ENCODE measurements at places on chromosomes 3 and 15.

GRCh38 chr15:69075440-69075839, 60.9 kb downstream of the NOX5 start:
- no peak for DNase-seq

DNA sequence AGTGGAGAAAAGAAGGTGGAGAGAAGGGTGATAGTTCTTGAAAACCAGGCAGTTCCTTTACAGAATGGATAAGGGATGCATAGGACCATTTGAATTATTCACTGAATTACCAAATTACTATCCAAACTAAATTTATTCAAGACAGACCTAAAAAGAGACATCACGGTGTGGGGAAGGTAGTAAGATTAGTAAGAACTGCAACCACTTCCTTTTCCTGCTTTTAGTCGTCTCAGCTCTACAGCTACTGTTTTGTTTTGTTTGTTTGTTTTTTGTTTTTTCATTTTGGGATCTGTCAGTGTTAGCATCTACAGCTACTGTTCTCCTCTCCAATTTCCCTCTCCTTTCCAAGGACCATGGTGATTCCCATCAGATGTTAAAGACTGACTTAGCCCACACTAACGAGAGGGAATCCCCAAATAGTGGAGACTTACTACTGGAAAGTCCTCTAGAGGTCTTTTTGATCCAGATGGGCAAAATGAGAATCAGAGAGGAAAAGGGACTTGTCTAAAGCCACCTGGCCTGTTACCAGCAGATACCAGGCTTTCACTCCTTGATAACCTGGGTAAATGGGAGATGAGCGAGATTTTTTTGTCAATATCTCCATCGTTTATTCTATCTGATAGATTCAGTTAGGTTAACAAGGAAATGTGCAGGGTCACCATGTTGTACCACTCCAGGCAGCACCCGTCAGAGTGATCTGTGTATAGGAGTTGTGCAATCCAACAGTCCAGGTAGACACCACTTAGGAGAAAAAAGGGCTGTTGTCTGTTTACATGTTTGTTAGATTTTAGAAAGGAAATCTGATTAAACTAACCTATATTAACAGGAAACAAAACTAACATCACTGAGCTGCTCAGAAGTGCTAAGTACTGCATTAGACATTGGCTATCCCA, 6.0 kb downstream of the HCLS1 start:
- no peak for DNase-seq

DNA sequence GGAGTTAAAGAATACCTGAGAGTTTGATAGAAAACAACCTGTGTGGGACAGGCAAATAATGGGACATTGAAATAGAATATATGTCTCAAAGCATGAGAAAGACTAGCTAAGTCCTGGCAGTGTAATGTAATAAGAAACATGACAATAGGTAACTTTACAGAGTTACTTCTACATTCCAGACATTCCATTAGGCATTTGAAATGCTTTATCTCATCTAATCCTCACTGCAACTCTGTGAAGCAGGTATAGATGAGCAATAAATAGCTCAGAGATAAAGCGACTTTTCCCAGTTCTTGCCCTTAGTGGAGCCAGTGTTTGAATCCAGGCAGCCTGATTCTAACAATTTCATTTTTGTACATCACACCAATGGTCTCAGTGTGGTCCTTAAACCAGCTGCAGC, 76.8 kb downstream of the CPNE4 start:
- no peak for DNase-seq

GRCh38 chr3:37181756-37182155, 7.4 kb upstream of the LRRFIP2 start:
- peak; percentile 24 for DNase-seq

DNA sequence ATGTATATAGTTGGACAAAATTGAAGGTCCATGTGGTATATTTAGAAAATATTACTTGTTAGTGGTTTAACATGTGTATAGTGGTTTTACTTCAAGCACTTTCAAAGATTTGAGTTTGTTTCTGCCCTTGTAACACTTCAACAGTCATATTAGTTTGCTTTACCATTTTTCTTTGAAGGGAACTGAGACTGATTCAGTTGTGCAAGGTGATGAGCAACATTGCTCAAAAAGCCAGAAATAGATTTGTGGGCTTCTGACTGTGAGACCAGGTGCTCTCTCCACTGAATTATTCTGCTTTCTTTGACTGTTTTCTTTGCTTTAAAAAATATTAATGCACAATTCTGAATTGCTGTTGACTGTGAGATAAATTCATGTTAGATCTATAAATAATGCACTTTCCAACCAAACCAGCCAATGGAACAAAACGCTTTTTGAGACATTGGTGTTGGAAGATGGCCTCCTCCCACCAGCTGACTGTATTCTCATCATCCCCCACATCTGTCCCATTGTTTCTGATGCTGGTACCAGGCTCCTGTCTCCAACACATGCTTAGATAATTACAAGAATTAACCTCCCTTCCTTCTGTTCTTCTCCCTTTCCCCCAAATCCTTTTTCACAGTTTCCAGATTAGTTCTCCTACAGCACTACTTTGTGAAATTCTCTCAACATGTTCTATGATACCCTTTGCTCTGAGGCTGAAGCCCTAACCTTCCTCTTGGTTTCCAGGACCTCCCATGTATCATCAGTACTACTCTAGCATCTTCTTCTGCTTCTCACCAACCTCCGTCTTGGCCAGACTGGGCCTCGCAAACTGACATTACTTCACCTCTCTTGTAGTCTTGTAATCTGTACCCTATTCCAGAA, 27.9 kb downstream of the PLCL2 start:
- no peak for DNase-seq

DNA sequence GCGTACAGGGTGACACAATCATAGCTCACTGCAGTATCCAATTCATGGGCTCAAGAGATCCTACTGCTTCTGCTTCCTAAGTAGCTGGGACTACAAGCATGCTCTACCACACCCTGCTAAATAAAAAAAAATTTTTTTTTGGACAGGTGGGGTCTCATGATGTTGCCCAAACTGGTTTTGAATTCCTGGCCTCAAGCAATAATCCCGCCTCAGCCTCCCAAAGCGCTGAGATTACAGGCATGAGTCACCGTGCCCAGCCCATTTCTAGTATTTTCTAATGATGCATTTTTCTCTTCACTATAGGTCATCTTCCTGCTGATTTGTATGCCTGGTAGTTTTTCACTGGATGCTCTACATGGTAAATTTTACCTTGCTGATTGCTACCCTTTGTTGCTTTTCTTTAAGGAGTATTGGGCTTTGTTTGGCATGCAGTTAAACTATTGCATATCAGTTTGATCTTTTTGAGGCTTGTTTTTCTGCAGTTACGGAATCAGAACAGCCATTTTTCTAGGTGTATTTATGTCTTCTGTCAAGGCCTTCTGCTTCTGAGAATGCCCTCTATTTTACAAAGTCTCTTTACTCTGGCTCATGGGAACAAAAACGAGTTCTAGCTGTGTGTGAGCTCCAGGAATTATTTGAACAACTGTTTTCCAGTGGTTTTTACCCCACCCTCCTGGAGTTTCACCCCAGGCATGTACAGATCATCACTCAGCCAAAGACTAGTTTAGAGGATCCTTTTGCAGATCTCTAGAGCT, 14.2 kb upstream of the NPTN start:
- DNase-seq, result no peak

DNA sequence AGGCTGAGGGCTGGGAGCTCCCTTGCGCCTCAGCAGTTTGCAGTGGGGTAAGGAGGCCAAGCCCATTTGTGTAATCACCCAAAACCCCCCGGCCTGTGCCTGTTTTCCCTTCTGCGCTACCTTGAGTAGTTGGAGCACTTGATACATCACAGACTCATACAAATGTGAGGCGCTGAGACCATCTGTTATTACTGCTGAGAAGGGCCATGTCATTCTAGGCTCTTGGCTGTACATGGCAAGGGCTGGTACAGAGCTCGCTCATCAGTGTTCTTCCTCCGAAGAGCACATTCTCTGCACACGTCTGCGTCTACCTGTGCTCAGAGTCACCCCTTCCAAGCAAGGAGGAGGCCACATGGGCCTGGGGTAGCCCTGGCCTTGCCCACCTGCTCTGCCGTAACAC, 9.3 kb downstream of the PLA2G4B start:
- DNase-seq, result no peak

DNA sequence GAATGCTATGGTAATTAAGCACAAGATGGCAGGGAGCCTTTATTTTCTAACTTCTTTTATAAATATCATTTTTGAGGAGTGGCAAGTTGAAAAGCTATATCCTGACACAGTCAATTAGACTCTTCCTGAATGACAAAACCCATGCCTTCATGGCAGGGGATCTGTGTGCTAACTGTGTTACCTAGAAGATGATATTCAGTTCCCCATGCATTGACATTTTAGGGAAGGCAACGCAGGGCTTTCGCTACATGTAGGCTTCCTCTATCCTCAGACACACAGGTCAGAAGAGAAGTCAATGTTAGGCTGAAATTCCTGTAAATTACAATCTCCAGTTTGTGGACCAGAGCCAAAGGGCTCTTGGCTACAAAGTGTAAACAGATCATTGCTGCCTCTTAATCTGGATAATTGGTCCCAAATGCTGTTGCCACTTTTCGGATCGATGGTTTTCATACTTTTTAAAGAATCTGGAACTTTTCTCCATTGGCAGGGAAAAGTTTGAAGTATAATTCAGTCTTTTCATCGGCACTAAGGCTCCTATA, 22.6 kb upstream of the NR2F2 start:
- no peak for DNase-seq

DNA sequence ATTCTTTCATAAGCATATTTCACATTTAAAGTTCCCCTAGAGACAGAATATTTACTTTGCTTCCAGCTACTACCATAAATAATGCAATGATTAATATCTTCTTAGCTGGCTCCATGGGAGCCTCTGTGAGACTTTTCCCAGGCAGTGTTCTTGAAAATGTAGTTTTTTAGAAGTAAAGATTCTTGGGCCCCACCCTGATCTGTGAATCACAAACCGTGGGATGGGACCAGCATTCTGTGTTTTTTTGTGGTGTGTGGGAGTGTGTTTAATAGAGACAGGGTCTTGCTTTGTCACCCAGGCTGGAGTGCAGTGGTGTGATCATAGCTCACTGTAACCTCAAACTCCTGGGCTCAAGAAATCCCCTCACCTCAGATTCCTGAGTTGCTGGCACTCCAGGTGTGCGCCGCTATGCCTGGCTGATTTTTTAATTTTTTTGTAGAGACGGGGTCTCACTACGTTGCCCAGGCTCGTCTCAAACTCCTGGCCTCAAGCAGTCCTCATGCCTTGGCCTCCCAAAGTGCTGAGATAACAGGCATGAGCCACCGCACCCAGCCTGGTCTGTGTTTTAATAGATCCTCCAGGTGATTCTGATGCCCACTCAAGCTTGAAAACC, 83.0 kb downstream of the KLHL25 start:
- DNase-seq, result no peak

DNA sequence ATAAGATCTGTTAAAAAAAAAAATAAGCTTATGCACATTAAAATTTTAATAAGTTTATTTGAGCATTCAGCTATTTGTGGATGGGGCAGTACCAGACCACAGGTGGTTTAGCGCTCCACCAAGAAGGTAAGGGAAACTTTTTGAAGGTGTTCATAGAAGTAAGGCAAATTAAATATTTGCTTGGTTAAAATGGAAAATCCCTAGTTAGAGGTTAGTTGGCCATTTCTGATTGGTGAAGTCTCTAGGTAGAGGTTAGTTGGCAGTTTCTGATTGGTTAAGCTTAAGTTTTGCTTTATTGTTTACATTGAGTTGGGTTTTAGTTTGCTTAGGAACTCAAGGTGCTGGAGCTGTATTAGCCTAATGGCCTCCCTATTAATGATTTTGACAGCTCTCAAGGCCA, 30.7 kb downstream of the SCN11A start:
- DNase-seq, result no peak

DNA sequence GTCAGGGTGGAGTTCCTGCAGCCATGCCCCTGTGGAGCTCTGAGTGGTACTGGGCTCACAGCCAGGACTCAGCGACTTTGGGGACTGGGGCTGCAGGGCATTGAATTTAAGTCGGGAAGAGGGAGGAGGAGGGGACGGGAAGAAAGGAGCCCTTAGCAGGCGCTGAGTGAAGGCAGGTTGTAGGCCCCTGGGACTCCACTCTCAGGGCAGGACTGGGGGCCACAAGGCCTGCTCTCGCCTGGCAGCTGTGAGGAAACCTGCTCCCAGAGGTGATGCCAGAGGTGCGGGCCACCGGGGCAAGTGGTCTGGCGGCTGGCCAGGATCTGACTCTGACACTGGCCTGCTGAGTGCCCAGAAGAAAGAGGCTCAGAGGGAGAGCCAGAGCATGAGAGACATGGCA, 73.5 kb downstream of the EPHB3 start:
- DNase-seq, result no peak

DNA sequence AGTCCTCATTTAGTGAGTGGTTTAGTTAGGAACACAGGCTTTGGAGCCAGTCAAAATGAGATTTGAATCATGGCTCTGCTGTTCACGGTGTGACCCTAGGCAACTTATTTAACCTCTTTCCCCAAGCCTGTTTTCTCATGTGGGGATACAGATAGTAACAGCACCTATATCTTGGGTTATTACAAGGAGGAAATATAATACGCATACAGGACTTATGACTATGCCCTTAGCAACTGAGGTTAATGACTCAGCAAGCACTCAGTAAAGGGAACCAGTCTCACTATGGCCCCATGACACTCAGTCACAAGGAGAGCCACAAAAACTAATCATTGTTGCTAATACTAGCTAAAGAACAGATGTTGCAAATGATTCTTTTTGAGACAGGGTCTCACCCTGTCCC, 45.9 kb downstream of the SUMF1 start:
- no peak for DNase-seq

DNA sequence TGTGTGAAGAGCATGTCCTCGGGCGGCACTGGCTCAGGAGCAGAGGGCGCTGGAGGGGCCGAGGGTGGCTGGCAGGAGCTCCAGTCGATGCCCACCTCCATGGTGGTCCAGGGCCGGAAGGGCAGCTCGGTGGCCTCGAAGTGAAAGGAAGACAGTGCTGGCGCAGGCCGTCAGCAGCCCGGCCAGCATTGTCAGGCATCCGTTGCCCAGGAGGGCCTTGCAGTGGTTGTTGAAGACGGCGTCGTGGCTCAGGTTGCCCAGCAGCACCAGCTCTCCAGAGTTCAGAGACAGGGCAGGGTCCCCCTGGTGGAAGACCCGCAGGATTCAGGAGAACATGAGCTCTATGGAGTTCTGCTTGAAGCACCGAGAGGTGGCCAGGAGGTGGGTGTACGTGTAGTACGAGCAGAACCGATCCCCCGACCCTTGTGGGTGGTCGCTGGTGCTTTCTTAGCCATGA, 16.5 kb upstream of the SIAH2 start:
- peak; percentile 49 for DNase-seq

DNA sequence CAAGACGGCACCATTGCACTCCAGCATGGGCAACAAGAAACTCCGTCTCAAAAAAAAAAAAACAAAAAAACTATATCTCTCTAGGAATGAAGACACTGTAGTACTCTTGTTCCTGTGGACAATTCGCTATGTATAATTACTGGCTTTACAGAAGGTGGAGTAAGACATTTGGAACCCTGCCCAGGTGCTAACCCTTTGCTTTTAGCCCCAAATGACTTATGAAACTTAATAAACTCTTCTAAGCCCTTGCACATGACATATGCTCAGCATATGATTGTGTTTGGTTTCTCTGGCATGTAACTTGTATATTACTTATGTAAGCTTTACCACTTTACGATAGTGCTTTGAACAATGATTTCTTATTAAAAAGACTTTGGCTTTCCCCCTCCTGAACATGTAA, 27.3 kb upstream of the PRTG start:
- no peak for DNase-seq

All from H1 (cell line).